ENCODE measurements at places on chromosomes 4 and X.

DNA sequence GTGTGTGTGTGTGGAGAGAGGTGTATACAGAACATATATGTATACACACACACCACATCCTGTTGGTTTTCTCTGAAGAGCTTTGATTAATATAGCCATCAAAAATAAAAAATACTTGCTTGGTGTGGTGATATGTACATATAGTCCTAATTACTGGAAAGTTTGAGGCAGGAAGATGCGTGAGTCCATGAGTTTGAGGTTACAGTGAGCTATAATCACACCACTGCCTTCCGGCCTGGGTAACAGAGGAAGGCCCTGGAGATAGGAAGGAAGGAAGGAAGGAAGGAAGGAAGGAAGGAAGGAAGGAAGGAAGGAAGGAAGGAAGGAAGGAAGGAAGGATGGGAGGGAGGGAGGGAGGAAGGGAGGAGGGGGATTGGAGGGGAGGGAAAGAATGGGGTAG, 360.4 kb upstream of the CPEB2 start:
- no peak for DNase-seq

DNA sequence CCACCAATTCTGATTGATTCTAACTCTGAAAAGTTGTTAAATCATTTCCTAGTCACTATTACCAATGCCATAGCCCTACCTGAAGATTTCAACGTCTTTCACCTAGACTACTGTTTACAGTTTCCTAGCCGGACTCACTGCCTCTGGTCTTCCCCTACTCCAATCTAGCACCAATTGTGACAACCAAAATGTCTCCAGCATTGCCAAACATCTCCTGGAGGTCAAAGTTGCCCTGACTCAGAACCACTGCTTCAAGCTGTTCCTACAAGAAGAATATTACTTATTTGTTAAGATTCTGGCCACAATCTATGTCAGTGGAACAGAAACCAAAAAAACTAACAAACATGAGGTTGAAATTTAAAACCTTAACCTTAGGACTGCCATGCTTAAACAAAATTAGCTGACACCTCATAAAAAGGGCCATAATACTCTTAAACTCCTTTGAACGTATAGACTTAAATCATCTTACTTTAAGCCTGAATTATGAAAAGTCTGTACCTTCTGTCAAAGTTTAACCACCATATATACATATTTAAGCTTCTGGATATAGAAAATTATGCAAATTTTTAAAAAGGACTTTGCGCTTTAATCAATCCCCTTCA, 2.1 kb downstream of the PDS5A start:
- DNase-seq = no peak

- DNase-seq = no peak
These were observed 129.1 kb downstream of the HMX1 start for GRCh38 chr4:8742546-8742945.

- DNase-seq = no peak
These were observed 474.3 kb downstream of the ACTRT1 start for GRCh38 chrX:127577884-127578283.

DNA sequence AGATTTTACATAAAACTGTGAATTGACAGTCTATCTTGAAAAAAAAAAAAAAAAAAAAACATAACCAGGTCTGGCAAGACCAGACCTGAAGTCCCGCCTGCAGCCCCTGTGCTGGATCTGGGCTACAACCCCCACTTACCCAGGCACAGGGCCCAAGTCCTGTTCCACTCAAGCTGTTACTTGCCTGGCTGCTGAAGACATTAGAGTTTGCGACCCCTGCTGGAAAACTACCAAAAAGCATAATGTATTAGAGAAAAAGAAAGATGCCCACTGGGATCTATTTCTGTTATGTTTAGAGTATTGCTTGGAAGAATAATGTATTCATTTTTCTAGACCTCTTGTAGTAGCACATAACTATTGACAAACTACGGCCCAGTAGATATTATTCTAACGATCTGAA, 4.7 kb downstream of the HS3ST1 start:
- DNase-seq = no peak

GRCh38 chrX:33589316-33589715, 378.0 kb upstream of the DMD start:
- DNase-seq = no peak

DNA sequence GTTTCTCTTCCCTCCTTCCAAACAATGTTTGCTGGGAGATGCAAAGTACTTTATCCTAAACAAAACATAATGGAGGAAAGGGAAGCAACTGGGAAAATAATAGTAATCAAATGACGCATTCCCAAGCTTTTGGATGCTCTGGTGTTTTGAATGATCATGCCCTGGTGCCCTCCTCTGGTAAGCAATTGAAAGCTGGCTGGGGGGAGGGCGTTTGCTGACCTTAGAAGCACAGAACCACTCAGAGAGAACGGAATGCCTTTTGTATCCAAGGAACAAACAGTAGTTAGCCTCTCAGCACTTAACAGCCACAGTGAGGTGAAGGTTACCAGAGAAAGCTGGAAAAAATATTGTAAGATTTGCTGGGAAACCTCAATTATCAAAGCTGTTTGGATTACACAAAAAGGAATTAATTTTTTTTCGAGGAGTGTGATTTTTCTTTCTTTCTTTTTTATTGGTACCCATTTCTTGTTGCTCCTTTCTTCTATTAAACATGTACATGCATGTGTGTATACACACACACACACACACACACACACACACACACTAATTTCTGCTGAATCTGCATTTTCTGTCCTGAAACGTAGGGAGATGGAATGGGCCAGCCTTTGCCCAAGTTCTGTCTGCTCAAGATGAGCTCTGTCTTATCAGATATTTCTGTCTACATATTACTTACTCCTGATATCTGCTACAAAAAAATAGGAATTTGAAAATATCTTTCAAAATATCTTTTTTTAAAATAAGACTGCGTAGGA, 155.8 kb upstream of the IGFBP7 start:
- no peak for DNase-seq

DNA sequence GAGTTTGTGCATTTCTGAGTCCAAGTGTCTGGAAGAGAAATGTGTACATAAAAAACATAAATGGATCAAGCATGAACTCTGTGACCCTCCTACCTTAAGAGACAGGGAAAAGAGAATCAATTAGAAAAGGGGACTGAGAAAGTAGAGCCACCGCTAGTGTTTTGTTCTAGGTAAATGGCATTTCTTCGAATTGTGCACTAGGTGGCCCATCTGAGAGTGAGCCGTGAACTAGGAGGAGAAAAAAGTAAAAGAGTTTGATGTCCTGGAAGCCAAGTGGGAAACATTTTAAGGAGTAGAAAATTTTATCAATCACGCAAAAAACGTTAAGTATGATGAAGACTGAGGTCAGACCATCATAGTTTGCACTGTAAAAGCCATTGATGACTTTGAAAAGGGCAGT, 55.1 kb downstream of the NAF1 start:
- no peak for DNase-seq

DNA sequence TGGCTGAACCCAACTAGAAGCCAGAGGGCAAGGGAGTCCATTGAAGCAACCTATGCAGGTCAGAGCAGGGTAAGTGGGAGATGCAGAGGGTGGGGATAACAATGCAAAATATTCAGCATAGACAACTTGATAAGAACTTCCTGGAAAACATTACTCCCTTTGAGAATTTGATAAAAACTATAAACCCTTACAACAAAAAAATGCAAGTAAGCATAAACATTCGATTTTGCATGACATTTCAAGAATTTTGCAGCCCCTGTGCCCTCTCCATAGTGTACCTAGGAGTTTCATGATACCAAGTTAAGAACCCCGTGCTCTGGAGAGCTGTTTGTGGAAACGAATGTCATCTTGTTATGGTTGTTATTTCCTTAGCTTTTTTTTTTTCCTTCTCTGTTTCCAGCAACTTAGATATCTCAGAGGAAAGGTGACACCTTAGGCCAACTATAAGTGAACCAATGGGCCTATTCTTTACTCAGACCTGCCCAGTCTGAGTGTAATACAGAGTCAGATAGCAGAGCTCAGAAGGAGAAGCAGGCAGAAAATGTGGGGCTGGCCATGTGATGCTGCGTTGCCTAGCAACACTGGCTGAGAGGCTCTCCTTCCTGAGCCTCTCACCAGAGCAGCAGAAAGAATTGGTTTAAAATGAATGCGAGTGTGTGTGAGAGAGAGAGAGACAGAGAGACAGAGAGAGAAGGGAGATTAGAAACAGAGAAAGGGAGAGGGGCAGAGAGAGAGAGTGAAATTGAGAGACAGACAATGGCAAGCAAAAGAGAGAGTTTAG, 36.7 kb upstream of the GABRQ start:
- no peak for DNase-seq

DNA sequence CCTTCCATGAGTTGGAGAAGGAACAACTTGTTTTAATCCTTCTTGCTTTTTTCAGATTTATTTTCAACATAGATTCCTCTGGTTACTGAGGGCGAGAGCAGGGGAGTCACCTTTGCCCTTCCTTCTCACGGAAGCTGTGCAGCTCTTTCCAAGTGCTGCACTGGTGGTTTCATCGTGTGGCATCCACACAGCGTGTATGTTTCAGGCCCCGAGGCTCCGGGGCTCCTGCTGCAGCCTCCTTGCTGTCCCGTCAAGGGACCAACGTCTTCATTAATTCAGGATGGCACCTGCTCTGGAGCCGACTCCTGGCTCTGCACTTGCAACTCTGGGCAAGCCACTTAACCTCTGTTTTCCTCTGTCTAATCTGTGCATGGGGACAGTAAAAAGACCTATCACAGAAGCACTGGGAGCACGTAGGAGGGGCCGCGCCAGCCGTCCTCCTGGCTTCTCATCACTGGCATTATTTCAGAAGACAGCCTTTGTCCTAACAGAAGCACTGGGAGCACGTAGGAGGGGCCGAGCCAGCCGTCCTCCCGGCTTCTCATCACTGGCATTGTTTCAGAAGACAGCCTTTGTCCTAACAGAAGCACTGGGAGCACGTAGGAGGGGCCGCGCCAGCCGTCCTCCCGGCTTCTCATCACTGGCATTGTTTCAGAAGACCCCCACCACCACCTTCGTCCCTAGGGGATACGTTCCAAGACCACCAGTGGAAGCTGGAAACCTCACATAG, 117.8 kb upstream of the NKX1-1 start:
- no peak for DNase-seq

DNA sequence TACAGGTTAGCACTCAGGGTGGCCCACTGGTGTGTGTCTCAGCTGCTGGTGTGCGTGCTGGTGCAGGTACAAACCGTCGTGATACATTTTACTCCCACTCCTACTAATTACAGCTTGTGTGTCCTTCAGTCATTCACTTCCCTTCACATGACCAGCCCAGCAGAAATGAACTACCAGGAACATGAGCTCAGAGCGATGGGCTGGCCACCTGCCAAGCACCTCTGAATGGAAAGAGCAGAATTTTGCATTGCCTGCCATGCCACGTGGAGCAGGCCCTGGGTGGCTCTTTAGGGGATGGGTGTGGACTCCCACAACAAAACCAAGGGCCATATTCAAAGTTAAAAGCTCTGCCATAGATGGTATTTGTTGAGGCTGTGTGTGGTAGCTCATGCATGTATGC, 58.9 kb upstream of the PGM2 start:
- no peak for DNase-seq

- no peak for DNase-seq
These were observed 104.6 kb downstream of the ANAPC4 start for GRCh38 chr4:25481648-25482047.

DNA sequence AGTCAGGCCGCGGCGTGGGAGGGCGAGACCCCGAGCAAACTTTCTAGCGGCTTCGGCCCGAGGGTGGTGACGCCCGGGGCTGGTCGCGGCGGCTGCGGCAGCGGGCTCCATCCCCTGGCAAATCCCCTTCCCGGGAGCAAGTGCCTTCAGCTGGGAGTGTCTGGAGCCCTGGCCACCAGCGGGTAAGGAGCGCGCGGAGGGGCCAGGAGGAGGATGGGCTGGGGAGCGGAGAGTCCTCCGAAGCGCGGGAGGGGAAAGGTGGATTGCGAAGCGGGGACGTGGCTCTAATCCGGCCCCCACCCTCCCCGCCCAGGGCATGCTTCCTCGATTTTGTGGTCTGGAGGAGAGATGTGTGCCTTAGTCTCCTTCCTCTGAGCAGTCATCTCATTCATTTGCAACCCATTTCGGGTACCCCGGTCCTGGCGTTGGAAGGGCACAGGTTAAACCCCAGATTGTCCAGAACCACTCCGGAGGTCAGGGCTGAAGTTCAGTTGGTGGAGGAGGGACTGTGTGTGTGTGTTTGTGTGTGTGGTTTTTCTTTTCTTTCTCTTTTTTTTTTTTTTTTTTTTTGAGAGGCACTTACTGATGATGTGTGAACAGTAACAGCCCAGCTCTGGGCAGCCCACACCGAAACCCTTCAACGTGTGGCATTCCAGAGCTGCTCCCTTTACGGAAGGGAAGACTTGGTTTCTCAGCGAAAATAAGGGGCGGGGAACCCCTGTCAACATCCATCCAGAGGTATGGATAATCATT, 516 bp downstream of the SGMS2 start:
- DNase-seq = no peak

GRCh38 chrX:71917621-71918343, 7.1 kb downstream of the NHSL2 start:
- DNase-seq = no peak

GRCh38 chr4:1115528-1116293, 2.3 kb upstream of the RNF212 start:
- no peak for DNase-seq

GRCh38 chr4:169410839-169411770, 140.3 kb upstream of the SH3RF1 start:
- DNase-seq = peak; percentile 31

GRCh38 chr4:173765751-173766150, 235.7 kb upstream of the HAND2 start:
- no peak for DNase-seq

DNA sequence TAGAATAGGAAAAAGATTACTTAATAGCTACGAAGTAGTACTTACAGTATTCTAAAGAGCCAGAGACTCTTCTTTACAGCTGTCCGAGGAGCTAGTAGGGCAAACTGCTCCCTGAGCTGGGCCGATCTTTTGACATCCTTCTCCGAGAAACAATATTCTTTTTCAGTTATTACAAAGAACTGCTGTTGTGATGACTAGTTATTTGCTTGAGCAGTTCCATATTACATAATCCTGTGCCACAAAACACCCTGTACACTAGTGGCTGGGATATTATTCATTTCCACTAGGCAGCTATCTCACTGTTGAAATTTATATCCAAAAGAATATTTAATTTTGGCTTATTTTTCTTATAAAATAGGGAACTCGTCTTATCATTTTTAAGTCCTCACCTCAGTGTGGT, 278.3 kb downstream of the CHIC1 start:
- DNase-seq = no peak

DNA sequence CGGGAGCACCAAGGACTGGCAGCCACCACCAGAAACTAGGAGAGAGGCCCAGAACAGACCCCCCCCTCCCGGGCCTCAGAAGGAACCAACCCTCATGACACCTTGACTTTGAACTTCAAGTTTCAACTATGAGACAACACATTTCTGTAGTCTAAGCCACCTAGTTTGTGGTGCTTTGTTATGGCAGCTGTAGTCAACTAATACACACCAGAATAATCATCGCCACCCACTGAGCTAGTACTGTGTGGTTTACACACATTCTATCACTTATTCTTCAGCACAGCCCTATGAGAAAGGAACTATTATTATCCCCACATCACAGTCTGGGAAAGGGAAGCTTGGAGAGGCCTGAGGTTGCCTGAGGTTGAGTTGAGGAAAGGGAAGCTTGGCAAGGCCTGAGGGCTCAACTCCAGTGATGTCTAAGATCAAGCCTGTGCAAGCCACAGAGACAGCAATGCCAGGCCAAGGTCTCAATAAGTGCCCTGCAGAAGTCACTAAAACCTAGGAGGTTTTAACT, 126.6 kb downstream of the FHDC1 start:
- no peak for DNase-seq

- DNase-seq = no peak
These were observed 125.8 kb downstream of the KIT start for GRCh38 chr4:54783402-54784110.

GRCh38 chr4:124265701-124266100, 446.8 kb downstream of the ANKRD50 start:
- DNase-seq = no peak

- no peak for DNase-seq
These were observed 109.2 kb downstream of the DCTD start for GRCh38 chr4:182807767-182808548.

All from stimulated activated CD8-positive, alpha-beta memory T cell treated with anti-CD3 and anti-CD28 coated beads, Interleukin-15, amount 100 ng/mL, for 48 hours (primary cell).